ENCODE measurements at places on chromosomes 7 and 10.

DNA sequence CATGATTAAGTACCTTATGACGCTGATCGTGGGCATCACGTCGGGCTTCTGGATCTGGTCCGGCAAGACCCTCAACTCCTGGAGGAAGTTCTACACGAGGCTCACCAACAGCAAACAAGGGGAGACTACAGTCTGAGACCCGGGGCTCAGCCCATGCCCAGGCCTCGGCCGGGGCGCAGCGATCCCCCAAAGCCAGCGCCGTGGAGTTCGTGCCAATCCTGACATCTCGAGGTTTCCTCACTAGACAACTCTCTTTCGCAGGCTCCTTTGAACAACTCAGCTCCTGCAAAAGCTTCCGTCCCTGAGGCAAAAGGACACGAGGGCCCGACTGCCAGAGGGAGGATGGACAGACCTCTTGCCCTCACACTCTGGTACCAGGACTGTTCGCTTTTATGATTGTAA lies 2.5 kb downstream of the FZD1 start:
- no peak for DNase-seq

DNA sequence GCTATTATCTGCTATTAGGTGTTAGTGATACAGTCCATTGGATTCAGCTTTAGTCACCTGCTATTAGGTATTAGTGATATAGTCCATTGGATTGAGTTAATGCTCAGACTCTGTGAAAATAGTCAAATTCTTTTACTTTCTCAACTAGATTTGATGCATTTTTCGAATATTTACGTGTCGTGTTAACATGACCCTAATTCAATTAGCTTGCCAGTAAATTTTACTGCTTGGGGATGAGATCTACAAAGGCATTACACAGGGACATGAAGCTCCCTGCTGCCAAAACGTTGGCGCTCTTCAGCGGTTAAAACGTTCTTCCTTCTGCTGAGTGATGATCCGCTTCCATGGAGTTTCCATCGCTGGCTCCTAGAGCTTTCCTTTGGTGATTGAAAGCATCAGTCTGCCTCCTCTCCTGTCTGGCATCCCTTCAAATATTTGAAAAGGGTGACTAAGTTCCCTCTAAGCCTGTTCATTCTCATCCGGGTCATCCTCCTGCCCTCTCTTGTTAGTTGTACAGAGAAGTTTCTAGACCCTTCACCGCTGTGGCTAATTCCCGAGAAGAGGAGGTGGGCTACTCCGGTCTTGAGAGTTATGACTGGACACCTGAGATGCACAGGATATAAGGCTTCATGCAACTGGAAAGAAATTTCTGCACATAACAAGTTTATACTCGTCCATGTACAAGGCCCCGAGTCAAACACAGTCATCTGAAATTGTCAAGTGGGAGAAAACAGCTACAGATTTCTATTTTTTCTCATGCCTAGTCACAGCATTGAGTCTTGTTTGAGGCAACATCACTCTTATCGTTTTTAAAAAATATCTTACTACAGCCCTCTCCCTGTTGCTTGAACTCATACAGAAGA lies 254.0 kb downstream of the KLF6 start:
- no peak for DNase-seq

GRCh38 chr7:151059367-151060112 lies at the start of gene SLC4A2:
SLC4A2 (plus strand) TSS chr7:151059589; CDS start chr7:151061988, 2,399 bp downstream.
- DNase-seq = no peak

DNA sequence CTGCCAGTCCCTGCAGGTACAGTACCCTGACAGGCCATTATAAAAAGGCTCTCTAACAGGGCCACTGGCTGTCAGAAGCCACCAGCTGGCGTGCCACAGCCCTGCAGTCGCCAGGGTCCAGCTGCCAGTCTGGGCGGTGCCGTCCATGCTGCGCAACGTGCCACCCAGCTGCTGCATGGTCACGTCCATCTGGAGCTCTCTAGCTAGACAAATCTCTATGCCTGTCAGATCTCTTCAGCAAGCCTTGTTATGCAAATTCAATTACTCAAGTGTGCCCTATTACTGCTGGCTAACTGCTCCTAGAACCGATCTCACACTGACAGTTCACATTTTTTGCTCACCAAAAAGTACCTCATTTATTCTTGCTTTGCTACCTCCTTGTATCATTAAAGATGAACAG lies 75.9 kb downstream of the HIBADH start:
- peak; percentile 46 for DNase-seq

DNA sequence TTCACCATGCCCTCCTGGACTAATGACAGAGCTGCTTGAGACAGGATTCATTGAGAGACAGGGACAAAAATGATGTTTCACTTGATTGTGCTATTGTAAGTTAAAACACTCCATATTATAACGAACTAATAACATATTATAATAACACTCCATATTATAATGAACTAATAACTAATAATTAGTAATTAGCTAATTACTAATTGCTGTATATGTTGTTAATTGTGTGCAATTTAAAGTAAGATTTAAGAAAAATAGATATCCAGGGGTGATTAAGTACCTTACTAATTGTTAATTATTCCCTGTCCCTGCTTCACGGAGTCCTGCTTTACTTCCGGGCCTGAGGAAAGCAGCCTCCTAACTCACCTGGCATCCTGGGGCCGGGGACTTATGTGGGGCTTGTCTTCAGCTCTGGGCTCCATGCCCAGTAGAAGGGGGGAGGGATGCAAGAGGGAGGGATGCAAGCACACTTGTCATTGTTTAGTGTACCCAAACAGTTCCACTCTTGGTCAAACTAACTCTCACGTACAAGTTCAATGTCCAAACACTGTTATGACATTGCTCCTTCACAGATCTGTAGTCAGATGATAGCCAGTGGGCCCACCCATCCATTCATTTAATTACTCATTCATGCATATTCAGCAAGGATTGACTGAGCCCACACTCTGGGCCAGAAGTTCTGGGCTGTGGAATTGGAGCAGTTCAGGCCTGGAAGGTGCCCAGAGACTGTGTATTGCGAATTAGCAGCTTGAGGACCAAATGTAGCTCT lies 53.8 kb downstream of the COL13A1 start:
- DNase-seq = no peak

GRCh38 chr10:87816898-87817608 lies 973 bp downstream of the ATAD1 start:
- no peak for DNase-seq

DNA sequence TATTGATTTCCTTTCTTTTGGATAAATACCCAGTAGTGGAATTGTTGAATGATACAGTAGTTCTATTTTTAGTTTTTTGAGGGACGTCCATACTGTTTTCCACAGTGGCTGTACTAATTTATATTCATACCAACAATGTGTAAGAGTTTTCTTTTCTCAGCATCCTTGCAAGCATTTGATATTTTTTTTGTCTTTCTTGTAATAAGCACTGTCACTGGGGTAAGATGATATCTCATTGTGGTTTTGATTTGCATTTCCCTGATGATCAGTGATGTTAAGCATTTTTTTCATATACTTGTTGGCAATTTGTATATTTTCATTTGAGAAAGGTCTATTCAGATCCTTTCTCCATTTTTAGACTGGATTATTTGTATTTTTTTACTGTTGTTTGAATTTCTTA lies 308.7 kb downstream of the PTEN start:
- DNase-seq = no peak

Data from NCI-H2081 treated with DMSO at 0.1 percent for 48 hours (cell line).